Activated CD4-positive, alpha-beta T cell treated with anti-CD3 and anti-CD28 coated beads, Interleukin-2, amount 50 U/mL, for 24 hours (primary cell): ENCODE measurements at places on chromosomes 3 and 15.

- DNase-seq, result no peak
These were observed 179.2 kb downstream of the BCHE start for GRCh38 chr3:165658027-165658426.

GRCh38 chr3:117688583-117688982 is 979.0 kb downstream of the TUSC7 start:
- no peak for DNase-seq

- no peak for DNase-seq
These were observed 65.1 kb upstream of the LCTL start for GRCh38 chr15:66630801-66631351.

- DNase-seq, result no peak
These were observed 334.9 kb upstream of the NAALADL2 start for GRCh38 chr3:174524203-174524602.

GRCh38 chr3:129278966-129279906 is 566 bp downstream of the HMCES start:
- peak; percentile 45 for DNase-seq

DNA sequence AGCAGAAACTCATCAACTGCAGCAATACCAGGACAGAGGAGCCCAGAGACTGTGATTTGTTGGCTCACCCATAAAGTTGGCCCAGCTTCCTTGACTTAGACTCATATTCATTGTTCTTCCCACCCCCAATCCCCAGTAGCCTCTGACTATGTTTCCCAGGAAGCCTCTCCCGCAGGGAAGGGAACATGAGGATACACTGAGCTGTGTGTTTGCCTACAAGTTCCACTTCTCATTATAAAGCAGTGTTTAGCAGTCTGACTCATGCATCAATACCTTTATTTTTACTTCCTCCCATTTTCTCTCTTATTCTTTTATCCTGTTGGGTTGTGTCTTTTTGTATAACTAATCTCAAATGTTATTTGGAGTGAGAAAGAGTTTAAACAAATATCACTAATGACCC is 111.6 kb upstream of the PHLDB2 start:
- DNase-seq, result no peak

GRCh38 chr3:189309400-189309975 is 137.7 kb downstream of the TPRG1 start:
- no peak for DNase-seq

DNA sequence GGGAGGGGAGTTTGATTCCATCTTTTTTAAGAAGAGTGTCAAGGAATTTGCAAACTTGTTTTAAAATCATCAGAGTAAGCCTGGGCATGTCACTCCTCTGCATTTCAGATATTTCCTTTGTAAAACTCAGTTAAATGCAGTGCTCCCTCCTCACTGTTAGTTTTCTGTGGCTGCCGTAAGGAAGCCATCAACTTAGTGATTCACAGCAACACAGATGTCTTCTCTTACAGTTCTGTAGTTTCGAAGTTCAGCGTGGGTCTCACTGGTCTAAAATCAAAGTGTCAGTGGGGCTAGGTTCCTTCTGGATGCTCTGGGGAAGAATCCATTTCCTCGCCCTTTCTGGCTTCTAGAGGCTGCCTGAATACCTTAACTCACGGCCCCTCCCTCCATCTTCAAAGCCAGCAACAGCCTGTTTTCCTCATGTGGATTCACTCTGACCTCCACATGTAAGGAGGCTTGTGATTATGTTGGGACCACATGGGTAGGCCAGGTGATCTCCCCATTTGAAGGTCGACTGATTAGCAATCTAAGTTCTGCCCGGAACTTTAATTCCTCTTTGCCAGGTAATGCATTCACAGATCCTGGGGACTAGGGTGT is 12.4 kb downstream of the ISG20 start:
- DNase-seq, result no peak

DNA sequence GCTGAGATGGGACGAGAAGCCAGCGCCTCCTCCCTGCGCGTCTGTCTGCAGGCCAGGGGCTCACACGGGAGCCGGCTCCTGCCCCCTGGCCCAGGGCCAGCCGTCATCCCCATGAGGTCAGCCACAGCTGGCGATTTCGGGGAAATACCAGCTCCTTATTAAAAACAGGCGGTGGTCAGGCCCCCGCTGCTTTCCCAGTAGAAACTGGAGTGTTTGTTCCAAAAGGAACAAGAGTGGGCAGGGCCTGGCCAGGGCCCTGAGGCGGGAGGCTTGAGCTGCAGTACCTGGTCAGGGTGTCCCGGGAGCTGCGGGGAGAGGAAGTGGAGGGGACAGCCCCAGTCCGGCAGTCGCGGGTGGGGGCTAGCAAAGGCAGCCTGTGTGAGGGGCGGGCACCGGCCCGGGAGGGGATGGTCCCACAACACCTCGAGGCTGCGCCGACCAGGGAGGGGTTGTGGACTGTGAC is 17.8 kb downstream of the MYL3 start:
- DNase-seq, result no peak

DNA sequence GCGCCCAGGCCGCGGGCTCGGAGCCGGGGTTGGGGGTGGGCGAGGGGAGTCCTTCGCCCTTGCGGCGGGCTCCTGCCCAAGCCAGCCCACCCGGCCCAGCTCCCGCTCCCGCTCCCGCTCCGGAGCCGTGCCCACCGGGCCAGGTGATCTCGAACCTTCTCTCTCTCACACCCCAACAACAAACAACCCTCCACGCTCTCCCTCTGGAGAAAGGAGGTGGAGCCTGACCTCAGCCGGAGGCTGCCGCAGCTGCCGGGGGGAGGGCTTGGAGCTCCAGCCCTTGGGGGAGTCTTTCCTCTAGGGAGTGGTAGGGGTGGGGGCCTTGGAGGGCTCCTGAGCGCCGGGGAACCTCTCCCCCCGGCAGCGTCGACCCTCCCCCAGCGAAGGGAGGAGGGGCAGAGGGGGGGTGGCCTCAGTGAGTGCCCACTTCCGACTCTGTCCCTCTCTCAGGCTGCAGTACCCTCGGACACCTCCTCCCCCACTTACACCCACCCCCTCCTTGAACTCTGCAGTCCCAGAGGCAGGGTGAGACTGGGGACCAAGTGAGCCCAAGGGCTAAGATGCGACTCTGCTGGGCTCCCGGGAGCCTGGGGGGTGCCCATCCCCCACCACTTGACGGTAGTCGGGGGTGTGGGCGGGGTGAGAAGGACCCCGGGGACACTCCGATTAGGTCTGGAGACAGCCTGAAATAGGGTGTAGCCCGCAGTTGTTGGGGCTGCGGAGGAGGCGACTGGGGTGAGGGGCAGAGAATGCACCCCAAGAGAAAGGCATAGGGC is 4.4 kb upstream of the BAHD1 start:
- no peak for DNase-seq

GRCh38 chr3:134029256-134029733 is 430 bp downstream of the SLCO2A1 start:
- DNase-seq, result no peak

DNA sequence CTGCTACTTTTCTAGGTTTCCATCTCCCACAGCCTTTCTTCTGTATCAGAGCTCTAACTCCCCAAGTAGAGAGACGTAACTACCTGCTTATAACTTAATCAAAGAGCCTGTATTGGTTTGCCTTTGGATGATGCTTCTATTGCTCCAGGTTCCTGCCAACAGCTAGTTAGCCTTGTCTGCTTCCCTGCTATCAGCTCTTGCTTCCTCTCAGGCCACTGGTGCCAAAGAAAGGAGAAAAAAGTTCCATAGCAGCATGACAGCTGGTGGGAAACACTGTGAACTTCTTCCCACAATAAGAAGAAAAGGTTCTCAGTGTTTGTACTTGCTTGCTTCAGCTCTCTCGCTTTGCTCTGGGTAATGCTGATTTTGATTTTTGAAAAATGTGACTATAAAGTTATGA is 206.6 kb downstream of the GBE1 start:
- DNase-seq, result no peak

DNA sequence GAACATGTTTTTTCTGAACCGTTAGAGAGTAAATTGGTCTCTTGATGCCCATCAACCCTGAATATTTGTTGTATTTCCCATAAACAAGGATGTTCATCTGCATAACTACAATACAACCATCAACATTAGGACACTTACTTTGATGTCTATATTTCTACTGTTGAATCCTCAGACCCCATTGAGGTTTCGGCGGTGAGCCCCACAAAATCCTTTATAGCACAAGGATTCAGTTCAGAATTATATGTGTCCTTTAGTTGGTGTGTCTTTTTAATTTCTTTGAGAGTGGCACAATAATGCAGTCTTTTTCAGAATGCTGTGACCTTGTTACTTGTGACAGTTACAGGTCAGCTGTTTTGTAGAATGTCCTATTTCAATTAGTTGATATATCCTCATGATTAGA is 158.0 kb downstream of the FNDC3B start:
- DNase-seq, result no peak

DNA sequence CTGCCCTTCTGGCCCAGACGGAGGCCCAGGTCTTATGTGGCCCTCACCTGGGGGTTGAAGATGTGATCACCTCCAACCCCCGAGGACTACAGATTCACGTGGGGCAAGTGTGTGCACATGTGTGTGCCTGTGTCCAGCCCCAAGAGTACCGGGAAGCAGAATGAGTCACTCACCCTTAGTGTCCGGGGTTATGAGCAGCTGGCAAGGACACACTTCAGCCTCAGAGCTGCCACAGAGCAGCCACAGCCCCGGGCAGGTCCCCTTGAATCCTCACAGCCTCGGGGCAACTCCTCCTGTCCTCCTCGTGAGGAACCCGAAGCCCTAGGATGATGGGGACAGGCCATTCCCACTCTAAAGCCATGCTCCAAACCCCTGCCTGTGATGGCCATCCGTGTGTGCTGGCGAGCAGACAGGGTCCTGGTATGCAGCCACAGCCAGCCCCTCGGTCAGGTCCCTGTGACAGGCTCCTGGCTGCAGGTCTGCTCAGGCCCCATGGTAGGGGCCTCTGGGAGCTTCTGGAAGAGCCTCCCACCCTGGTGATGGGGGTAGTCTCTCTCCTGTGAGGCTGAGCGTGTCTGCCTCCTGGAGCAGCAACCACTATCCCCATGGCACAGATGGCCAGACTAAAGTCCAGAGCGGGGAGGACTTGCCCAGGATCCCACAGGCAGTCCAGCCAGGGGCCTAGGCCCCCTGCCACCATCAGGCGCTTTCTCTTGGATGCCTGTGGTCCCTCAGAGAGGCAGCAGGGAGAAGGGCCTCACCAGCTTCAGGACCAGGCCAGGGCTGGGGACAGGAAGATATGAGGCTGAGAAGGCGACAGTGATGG is 852 bp downstream of the STAB1 start:
- DNase-seq, result no peak

DNA sequence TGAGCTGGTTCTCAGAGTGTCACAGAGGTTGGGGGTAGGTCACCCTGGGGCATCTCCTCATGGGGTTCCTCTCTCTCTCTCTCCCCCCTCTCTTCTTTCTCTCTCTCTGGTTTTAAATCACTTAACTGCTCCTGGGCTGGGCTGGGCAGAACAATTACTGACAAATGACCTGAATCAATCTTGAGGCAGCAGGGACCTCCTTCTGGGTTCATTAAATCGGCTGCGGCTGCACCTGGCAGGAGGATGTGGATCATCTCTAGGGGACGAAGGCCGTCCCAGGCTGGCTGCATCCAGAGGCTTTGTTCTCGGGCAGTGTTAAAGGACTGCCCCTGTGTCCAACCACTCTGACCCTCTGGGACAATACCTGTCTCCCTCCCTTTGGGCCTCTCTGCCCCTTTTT is 143.1 kb downstream of the TLE3 start:
- no peak for DNase-seq

- no peak for DNase-seq
These were observed 107.9 kb upstream of the ALDH1A3 start for GRCh38 chr15:100771746-100772145.

DNA sequence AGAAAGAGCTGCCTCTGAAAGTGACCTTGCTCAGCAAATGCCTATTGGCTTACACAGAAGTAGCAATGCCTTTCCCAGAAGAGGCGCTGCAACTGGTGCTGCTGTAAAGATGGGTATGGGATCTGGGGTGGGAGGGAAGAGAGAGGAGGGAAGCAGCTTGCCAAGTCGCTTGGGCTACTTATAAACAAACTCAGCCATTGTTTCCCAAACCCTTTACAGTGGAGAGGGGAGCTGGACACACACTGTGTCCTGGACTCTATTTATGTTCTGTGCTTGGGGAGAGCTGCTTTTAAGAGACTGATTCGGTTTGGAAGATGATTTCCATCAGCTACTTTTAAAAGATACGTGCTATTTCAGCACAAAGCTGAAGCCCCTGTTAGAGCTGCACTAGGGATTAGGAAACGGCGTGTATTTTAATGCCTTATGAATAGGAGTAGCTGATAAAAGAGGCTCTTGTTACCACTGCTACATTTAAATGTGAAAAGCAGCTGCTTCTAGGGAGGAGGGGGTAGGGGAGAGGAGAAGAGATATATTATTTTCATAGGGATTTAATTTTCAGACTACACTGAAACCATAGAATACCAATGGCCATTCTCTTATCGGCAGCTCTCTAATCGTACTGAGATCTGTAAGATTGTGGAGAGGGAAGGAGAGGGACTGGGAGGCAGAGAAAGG is 440.6 kb downstream of the MCTP2 start:
- DNase-seq, result no peak

- DNase-seq, result no peak
These were observed 139.7 kb downstream of the STAG1 start for GRCh38 chr3:136612512-136612911.

DNA sequence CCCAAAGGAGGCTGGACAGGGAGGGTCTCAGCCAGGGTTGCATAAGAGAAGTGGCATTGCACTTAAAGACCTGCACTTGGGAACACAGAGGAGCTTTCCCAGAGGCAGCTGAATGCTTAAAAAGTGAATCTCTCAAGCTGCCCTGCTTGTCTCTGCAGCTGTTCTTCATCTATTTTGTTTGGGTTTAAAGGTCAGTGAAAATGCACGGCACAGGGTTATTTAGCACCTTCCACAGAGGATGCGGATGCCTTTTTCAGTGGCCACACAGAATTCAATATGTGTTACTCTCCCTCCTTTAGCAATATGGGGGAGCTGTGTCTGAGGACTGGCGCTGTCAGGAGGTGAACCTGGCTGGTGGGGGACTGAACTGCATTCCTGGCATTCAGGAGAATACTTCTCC is 22.7 kb upstream of the CTNNB1 start:
- DNase-seq, result no peak

GRCh38 chr3:187828579-187829452 is 83.5 kb upstream of the BCL6 start:
- DNase-seq, result no peak

DNA sequence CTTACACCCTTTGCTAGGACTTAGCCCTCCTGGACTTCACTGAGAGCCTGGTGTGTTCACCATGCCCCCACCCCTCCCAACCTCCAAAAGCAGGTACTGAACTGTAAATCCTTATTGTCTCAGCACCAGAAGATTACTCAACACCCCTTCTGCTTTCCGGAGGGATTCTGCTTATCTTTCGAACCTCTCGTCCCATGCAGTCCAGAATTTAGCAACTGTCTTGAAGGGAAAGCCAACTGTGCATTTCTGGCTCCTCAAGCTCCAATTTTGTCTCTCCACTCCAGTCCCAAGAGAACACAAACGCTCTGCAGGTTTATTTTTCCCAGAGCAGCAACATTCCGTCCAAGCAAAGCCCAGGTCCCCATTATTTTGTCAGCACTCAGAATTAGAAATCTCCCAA is 49.6 kb downstream of the RFTN1 start:
- DNase-seq, result no peak
